Right hindlimb (tissue), 1 donor: ENCODE measurements at places on chromosomes 5 and 9.

DNA sequence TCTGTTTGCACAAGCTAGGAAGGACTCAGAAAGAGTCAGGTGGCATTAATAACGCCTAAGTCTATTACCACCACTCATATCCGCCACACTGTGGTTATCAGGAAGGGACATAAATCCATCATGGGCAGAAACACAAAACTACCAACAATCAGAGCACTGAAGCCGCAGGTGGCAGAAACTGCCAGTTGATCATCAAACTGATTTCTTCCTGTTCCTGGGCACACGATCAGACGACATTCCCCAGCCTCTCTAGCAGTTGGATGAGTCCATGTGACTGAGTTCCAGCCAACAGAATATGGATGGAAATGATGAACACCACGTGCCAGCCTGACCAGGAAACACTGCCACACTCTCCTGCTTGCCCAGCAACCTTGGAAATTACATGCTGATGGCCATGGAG is 181.7 kb downstream of the ELAVL2 start:
- DNase-seq: no peak

- no peak for DNase-seq
Measured at GRCh38 chr9:79371301-79371700, 200.5 kb upstream of the TLE4 start.

DNA sequence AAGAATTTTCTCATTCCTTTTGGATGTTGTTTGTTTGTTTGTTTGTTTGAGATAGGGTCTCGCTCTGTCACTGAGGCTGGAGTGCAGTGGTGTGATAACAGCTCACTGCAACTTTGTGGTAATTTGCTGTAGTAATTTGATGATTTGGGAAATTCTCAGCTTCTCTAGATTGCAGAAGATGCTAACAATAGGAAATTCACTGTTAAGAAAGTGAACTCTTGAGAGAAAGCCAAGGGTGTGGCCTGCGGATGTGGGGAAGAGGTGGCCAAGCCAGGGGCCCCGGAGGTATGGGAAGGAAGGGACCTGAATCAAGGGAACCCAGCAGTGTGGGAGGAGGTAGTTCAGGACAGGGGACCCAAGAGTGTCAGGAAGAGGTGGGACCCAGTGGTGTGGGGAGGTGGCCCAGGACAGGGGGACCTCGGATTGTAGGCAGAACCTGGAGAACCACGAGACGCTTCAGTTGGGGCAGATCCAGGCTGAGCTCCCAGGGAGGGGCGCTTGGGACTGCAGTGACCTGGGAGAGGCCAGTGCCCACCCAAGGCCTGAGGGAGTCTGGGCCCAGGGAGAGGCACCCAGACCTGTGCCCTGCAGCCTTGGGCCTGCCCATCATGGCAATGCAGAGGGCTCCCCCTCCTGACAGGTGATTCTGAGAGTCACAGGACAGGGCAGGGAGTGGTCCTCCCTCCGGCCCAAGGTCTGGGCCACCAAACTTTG is 5.6 kb upstream of the LCN2 start:
- peak; percentile 10 for DNase-seq

DNA sequence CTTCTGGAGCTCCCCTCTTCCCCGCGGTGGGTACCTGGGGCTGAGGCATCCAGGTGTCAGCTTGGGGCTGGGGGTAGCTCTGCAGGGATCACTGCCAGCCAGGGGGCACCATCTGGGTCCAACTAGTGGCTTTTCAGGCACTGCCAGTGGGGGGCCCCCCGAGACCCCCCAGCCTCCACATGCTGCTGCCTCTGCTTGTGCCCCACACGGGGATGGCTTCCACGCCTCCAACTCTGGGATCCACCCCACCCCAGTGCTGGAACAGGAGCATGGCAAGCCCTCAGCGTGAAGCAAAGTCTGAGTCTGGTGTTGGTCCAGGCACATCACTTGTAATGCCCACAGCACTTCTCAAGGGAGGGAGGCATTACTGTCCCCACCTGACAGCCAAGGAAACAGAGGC is 260.5 kb upstream of the MVB12B start:
- DNase-seq: no peak

- DNase-seq: no peak
Measured at GRCh38 chr5:166746506-166746905, 1544.9 kb upstream of the WWC1 start.

DNA sequence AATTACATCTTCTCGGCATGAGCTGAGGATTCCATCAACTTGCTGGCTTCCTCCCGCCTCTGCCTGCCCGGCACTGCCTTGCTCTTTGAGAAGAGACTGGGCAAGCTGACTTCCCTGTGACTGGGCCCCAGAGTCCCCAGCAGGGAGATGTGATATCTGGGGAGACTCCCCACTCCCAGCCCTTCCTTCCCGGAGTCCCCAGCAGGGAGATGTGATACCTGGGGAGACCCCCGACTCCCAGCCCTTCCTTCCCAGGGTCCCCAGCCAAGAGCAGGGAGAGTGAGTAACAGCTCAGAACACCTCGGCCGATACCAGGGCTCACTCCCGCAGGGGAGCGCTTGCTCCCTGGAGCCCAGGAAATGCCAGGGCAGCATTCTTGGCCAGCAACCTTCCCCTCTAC is 90.1 kb upstream of the NEURL1B start:
- DNase-seq: no peak

- DNase-seq: peak; percentile 77
Measured at GRCh38 chr5:73917433-73917832, 291.4 kb downstream of the ARHGEF28 start.

GRCh38 chr9:79880626-79881025 is 308.9 kb downstream of the TLE4 start:
- DNase-seq: no peak

GRCh38 chr9:129489838-129490582 is 130.9 kb downstream of the C9orf50 start:
- peak; percentile 64 for DNase-seq

DNA sequence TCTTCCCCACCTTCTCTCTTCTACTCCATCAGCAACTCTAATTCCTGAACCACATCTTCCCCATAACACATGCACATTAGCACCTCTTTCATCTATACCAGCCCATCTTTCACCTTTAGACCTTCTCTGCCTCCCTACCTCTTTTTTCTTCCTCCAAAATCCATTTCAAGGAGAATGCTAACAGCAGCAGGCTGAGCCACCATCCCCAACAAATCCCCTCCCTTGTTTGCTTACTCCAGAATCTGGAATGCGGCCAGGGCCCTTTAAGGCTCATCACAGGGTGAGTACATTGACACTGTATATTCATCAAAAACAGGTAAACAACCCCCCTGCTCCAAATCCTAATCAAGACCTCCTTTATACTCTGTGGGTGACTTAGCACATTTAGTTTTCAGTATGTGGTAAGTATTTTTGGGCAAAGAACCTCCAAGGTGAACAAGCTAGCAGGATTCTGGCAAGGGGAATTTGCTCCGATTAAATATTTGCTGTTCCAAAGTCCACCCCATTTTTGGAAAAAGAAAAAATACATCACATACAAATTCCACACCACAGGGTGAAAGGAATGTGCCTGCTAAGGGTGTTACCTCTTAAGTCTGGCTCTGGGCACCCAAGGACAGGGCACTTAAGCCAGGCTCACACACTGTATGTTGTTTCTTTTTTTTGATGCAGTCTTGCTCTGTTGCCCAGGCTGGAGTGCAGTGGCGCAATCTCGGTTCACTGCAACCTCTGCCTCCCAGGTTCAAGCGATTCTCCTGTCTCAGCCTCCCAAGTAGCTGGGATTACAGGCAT is 71.4 kb downstream of the SERINC5 start:
- DNase-seq: no peak

GRCh38 chr9:128070874-128071273 is 2.8 kb downstream of the SLC25A25 start:
- no peak for DNase-seq

DNA sequence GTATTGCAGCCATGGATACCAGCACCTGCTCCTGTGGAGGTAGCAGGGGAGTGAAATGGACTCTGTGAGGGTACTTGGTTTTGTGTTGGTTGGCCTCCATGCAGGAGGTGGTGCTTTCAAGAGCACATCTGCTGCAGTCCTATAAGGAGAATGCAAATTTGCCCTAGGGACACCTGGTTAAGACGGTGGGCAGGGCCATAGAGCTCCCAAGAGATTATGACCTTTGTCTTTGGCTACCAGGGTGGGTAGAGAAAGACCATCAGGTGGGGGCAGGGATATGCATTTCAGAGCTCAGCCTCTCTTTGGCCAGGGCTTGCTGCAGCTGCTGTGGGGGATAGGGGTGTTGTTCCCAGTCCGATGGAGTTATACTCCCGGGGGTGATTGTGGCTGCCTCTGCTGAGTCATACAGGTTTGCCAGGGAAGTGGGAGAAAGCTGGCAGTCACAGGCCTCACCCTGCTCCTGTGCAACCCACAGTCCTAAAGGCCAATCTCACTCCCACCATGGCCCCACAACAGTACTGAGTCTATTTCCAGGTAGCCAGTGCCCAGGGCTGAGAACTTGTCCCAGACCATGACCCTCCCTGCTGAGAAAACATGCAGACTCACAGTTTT is 14.0 kb upstream of the PDLIM4 start:
- no peak for DNase-seq

DNA sequence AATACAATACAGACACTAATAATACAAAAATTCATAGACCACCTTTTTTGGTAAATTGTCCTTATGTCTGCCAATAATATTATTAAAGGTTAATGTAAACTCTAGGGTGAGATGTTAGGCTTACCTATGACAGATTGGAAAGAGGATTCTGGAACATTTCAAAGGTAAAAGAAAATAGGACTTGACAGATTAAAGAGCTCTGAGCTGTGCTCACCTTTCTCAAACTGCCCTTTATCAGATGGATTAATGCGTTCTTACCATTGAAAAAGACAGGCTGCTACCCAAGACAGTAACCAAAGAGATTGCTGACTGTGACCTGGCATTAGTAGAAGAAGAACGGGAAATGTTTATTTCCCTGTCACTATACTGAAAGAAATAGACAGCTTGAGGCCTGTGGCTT is 156.1 kb upstream of the MRPS30 start:
- no peak for DNase-seq

DNA sequence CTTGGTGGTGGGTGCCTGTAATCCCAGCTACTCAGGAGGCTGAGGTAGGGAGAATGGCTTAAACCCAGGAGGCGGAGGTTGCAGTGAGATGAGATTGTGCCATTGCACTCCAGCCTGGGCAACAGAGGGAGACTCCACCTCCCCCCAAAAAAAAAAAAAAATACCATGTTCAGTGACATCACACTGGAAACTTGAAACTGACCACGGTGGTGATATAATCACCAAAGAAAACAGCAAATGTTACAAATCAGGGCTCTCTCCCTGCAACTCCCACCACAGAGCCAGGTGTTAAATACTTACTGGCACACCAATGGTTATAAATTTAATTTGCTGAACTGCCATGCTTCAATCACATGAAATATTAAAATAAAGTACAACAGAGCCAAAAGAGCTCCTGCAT is 81.4 kb downstream of the ZNF608 start:
- DNase-seq: no peak

DNA sequence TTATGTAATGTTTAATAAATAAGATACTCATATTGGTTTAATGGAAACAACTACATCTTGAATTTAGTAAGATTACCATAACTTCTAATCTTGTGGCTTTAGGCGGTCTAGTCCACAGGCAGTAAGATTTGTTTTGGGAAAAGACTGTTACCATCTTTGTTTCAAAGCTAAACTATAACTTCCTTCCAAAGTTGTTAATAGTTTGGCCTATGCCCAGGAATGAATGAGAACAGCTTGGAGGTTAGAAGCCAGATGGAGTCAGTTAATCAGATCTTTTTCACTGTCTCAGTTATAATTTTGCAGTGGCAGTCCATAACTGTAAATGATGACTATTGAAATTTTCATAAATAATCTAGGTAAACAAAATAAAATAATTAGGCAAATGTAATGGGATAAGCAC is 241.8 kb upstream of the KLF9 start:
- no peak for DNase-seq

GRCh38 chr5:178279026-178279722 is 46.6 kb upstream of the PHYKPL start:
- DNase-seq: peak; percentile 18

GRCh38 chr5:154923441-154924430 is 14.3 kb downstream of the GEMIN5 start:
- no peak for DNase-seq

- DNase-seq: no peak
Measured at GRCh38 chr5:14816999-14817761, 54.4 kb downstream of the ANKH start.

DNA sequence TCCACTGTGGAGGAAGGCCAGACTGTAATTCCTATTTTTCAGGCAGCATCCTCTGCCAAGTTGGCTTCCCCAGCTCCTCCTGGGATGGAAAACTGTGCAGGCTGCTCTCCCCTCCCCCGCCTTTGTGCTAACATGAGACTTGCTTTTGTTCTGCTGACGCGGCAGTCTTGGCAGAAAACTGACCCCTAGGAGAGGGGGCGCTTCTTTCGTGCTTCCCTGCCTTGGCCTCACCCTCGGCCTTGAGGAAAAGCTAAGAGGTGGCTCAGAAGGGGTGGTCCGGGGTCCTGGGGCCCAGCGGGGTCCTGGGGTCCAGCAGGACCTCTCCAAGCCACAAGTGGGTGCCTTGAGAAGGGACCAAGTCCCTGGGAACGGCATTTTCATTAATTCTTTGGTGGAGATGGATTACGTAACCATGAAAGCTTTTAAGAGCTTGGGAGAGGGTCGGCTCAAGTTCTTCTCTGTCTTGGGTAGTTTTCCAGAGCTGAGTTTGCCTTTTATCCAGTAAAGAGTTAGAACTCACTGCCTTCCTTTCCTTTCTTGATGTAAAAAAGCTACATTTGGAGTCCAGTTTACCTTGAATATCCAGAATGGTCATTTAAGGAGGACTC is 51.0 kb downstream of the SH3PXD2B start:
- peak; percentile 97 for DNase-seq

- no peak for DNase-seq
Measured at GRCh38 chr5:148403344-148403743, 19.6 kb downstream of the FBXO38 start.

DNA sequence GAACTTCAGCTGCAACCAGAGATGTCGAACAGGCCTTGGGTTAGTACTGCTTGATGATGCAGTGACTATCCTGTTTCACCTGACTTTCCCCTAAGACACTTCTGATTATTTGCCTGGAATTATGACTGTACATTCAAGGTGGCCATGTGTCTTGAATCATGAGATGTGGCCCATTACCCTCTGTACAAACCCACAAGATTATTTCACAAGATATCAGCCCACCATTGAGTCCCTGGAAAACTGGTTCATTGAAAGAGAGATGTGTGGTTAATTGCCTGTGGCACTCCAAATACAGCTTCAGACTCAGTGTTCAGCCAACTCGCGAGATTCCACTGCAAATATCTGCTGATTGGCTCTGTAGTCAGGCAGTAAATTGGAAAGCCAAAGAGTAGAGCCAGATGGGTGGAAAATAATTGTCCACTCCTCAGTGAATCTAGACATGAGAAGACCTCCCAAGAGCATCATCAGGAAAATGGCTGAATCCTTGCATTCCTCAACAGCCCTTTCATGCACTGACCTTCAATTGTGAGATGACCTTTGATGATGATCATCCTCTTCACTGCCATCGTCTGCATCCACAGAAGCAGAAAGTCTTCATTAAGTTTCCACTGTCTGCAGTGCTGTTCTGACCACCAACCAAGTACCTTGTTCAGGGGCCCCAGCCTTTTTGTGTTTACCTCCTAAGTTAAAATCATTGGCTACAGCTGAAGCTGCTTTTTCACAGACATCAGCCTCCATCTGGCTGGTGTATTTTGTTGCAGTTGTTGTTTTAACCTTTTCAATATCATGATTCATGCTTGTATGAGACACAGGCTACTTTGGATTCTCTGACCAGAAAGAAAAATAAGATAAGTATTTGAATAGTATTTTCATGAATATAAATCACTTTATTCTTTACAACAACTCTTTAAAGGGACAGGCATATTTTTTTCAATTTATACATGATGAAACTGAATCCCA is 75.2 kb downstream of the ESM1 start:
- DNase-seq: no peak
